ENCODE measurements at places on chromosomes 2 and 18.

GRCh38 chr2:233082222-233082930, 22.2 kb downstream of the INPP5D start:
- no peak for DNase-seq

GRCh38 chr2:174957050-174957449, 48.1 kb downstream of the CHN1 start:
- DNase-seq = no peak

DNA sequence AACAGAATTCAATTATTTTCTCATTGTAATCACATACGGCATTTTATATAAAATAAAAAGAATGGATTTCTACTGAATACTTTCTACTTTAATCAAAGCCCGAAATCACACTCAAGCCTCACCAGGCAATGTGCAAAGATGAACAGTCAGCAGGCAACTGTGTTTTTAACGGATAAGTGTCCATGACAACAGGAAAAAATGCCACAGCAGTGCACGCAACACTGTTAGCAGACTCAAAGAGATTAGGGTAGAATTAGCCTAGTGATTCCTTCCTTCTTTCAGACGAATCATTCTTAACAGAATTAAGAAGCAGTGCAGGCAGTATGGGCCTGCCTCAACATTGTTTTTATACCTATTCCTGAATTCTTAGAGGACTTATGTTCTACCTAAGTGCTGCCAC, 135.6 kb downstream of the CDH2 start:
- DNase-seq = no peak

DNA sequence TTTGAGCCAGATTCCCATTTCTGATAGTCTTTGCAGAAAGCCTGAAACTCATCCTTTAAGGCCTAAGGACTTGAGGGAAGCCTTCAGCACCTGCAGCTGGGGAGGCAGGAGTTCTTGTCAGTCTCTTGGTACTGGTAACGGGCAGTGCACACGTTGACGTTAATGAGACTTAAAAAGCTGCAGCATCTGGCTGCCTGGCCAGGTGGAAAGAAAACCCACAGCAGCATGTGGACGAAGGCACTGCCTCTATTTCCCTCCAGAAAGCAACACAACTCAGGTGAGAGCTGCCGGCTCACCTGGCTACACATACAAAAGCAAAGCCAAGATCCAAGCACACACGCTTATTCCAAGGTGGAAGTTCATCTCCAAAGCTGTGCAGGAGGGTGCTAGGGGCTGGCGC, 178.8 kb downstream of the ANAPC1 start:
- no peak for DNase-seq

DNA sequence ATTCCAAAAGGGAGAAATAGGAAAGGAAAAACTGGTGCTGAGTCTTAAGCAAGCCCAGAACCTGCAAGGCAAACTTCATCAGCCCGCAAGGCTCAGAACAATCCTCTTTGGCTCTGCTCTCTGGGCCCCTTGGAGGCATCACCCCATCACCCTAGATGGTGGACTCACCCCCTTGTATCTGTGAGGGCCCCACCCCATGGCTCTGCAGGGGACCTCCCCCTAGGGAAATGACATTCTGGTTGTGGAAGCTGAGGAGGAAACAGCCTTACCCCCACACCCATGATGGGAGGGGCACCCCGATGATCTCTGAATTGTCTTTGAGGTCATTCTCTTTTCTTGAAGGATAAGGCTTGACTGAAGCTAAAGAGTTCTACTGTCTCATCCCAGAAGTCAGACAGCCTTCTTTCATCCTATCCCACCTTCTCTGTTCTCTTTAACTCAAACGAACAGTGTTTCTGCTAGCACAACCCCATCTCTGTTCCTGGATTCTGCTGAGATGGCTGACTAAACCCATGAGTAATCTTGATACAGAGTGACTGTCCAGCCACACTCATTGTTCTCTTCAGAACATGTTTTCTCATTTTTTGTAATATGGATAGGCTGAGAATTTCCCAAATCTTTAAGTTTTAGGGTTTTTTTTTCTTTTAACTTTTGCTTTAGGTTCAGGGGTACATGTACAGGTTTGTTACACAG, 492.1 kb upstream of the MYT1L start:
- no peak for DNase-seq

GRCh38 chr2:118322406-118322805, 234.1 kb downstream of the INSIG2 start:
- DNase-seq = no peak

DNA sequence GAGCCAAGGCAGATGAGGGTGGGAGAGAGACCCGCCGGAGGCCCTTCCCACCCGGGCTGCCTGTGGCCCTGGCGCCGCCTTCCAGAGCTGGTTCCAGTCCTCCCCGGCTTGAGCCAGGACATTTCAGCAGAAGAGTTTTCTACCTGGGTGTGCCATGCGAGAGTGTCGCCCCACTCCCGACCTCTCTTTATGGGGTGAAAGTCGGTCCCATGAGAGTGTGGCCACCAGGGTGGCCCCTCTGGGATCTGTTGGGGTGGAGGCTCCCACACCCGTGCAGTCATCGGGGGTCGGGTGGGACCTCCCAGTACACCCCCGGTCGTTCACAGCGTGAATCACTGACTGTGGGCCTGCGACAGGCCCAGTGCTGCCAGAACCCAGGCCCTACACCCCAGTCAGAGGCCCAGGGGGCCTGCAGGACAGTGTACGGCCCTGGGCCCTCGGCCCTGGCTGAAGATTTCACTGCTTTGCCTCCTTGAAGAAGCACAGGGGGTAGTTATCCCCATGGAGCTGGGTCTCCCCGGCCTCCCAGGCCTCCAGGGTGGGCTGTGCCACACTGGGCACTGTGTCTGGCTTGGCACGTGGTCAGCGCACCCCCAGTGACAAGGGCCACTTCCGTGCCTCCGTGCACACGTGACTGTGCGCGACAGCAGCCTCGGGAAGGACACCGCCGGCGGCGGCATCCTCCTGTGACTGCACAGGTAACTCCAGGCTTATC, 5.9 kb downstream of the NFATC1 start:
- no peak for DNase-seq

GRCh38 chr2:111535404-111535803, 348.6 kb downstream of the ANAPC1 start:
- no peak for DNase-seq

DNA sequence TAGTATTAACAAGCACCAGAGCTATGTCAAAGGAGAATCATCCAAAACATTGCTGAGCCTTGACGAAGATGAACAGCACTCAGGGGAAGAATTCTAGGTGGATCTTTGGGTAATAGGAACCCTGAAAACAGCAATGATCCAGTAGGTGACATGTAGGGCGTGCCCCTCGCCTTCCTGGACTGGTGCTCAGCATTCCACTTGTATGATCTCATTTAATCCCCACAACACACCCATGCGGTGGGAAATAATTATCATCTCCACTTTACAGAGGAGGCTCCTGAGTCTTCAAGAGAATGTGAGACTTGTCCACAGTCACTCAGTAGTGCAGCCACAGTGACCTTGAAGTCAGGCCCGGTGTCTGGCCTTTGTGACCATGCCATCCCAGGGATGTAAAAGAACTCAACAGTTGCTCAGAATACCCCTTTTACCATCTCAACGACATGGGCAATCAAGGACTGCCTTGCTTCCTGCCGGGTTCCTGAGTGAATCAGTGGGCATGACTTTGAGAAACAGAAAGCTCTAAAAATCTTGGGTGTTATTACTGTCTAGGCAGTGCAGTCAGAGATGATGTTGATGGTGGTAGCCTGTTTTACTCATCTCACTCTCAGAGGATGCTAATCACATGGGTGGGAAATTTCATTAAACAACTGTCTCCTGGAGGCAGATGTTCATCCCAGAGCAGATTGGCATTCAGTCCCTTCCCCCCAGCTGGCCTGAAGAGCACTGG, 161.6 kb downstream of the BCL11A start:
- DNase-seq = no peak

- DNase-seq = no peak
These were observed 140.8 kb downstream of the MEIS1 start for GRCh38 chr2:66575625-66576310.

DNA sequence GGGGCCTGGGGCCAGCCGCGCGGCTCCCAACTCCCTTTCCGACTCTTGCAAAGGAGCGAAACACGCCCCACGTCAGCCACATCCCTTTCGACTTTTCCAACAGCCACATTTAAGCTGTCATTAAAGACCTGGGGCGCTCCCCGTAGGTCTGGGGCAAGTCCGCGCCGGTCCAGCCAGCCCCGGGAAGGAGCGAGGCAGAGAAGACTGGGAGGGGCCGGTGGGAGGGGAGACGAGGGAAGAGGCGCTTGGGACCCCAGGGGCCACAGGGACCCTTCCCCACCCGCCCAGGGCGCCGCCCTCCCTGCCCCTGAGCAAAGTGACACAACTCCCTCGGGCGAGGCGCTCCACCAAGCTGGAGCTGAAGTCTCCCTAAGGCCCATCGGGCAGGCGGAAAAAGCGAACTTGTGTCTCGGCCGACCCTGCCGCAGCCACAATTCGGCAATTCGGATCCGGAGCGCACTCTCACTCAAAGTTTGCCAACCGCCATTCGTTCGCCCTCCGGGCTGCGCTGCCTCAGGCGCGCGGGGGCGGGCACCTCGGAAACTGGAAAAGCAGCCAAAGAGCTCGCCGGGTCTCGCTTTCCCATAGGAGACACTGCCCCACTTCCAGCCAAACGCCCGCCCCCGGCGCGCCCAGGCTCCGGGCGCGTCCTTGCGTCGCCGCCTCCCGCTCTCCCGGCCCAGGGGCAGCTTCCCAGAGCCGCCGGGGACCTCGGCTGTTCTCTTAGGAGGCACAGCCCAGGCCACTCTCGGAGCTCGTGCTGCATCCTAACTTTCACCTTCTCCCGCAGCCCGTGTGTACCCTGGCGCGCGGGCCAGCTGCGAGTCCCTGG, 1.1 kb upstream of the KCTD1 start:
- DNase-seq = peak; percentile 6

DNA sequence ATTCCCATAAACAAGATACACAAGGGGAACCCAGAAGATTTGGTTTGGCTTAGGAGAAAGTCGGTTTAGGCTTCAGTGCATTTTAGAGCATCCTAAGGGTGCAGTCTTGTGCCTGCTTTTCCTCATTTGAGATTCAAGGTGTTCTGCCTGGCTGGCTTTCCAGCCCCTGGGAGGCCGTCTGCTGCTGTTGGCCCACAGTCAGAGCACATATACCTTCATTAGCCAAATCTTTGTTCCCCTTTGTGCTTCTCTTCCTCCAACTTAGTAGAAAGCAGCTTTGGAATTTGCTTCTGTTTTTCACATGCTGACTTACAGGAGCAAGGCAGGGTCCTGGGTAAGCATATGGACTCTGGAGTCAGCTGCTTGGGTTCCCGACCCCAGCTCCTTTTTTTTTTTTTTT, 477.1 kb upstream of the TCF4 start:
- no peak for DNase-seq

GRCh38 chr2:64114063-64114911, 29.9 kb downstream of the PELI1 start:
- no peak for DNase-seq

GRCh38 chr18:6811816-6812215, 82.3 kb downstream of the ARHGAP28 start:
- no peak for DNase-seq

DNA sequence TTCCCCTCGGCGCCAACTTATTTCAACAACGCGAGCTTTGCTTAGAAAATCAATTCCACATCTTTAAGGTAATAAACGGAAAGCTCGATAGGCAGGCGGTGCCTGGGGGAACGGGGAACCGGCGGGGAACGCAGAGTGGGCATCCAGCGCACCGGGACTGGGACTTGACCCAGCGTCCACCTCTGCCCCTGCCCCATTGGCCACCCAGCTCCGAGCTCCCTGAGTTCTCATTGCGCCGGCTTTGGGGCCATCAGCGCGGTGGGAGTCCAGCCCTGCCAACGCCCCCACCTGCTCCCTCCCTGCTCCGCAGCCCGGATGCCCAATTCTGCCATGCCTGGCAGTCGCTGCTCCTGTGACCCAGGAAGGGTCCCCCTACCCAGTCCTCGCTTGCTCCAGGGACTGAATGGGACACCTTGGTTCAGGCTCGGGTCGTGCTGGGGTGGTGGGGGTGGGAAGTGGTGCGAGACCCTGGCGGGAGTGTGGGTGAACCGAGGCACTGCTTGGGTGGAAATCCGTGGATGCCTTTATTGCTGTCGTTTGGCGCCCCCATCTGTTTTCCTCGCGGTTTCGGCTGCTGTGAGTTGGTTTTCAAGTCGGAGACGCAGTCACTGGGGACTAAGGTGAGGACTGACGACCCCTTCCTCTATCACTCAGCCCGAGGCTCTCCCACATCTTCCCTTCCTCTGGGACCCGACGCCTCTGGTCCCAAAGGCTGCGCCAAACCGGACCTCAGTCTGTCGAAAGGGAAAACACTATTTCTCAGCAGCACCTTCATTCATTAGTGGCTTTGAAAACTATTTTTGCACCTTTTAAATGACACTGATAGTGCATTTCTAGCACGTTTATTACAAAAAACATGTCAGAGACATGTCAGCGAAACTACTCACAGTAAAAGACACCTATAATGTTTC, 2.4 kb upstream of the EVX2 start:
- DNase-seq = no peak

- DNase-seq = no peak
These were observed 14.3 kb upstream of the PIEZO2 start for GRCh38 chr18:11163665-11164064.

DNA sequence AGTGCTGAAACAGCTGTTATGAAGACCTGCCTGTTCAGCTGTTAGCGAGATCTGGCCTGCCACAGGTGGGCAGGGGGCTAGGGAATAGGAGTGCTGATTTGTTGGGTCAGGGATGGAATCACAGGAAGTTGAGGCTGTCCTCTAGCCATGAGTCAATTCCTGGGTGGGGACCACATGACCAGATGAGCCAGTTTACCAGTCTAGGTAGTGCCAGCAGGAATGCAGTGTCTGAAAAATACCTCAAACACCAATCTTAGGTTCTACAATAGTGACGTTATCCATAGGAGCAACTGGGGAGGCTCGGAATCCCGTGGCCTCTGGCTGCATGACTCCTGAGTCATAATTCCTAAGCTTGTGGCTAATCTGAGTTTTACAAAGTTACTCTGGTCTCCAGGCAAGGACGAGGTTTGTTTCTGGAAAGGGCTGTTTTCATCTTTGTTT, 44.9 kb downstream of the DYSF start:
- no peak for DNase-seq

DNA sequence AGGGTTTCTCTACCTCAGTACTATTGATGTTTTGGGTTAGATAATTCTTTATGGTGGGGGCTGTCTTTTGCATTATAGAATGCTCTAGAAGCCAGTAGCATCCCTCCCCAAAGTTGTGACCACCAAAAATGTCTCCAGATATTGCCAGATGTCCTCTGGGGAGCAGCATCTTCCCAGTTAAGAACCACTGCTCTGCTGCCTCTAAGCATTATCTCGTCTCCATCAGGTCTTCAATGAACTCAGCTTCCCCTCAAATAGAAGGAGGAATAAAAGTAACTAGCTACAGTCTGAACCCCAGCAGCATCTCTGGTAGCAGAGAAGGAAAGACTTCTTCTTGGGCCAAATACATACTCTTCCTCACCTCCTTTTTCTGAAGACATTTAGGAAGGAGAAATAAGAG, 244.1 kb downstream of the AGPS start:
- DNase-seq = no peak

DNA sequence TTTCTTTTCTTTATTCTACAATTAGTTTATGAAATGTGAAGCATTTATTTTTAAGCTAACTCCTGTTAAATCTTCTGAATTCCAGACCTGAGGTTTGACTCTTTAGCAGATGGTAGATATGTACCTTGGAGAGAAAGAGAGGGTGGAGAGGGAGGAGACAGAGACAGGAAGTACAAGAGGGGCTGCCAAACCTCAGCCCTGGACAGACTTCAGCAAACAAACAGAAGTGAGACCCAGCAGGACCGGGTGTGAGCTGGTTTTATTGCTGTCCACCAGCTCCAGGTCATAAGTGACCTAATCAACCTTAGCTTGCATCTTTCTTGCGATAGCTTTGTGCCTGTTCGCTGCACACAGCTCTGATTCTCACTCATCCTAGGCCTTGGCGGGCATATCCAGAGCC, 168.6 kb downstream of the CNTNAP5 start:
- no peak for DNase-seq
